Stimulated activated CD4-positive, alpha-beta T cell treated with anti-CD3 and anti-CD28 coated beads, Interleukin-15, amount 100 ng/mL, for 1 hour (primary cell): ENCODE measurements at places on chromosomes 3 and 15.

GRCh38 chr15:96381463-96381862 lies 51.0 kb downstream of the NR2F2 start:
- no peak for DNase-seq

DNA sequence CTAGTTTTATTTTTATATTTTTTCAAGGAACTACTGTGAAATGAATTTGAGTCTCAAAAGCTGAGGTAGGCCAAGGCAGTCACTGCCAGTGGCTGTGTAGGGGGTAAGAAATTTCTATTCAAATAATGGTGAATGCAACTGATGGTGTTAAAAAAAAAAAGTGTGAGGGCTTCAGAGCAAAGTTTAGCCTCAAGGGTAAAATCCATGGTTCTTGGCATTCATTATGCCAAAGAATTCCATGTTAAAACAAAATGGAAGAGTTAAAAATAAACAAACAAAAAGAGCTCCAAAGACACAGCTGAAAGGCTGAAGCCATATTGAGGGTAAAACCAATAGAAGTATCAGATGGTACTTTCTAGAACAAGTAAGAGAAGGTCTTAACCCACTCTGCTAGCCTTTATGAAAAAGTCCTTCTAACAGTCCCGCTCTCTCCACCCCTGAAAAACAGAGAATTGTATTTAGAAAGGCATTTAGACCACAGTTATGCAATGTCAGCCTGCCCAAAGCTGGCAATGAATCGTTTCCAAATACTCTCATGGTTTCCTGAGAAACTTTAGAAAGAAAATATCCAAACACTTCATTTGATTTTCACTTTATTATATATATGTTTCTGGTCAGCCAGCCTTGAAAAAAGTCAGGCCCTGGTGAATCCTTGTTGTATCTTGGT lies 158.4 kb upstream of the GMNC start:
- DNase-seq, result no peak

DNA sequence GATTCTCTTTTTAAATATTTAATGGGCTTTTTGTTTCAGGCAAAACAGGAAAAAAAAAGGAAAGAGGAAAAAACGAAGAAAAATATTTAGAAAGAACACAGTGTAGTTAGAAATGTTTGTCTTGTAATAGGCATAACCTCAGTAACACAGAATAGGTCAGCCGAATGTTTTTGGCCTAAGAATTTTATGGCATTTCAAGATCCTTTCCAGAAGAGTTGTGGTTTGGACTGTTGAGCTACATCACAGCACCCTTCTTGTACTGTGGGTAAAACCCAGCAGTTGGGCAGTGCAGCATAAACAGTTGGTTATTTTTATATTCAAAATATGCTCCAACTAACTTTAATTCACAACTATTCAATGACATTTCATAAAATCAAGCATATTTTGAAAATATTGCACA lies 474.4 kb upstream of the AGTR1 start:
- no peak for DNase-seq

DNA sequence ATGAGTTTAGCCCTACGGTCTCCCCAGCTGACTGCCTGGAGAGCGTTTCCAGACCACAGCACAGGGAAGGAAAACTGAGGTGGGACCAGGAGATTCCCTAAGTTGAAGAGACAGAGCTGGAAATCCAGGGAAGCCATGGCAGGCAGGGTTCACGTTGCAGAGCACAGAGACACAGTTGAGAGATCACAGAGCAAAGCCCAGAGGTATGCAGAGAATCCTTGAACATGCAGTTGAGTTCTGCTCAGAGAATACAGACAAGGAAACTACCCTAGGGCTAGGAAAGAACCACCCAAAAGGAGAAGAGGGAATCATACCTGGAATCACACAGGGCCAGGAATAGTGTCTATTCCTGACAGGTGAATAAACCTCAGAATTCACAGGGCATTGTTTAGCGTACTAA lies 14.3 kb downstream of the SLC28A1 start:
- DNase-seq, result no peak

GRCh38 chr3:187295316-187296034 lies 3.9 kb upstream of the MASP1 start:
- no peak for DNase-seq

GRCh38 chr3:183254487-183255347 lies 1.7 kb downstream of the B3GNT5 start:
- DNase-seq, result peak; percentile 3

GRCh38 chr15:42375941-42376340 lies 16.6 kb downstream of the CAPN3 start:
- DNase-seq, result no peak

DNA sequence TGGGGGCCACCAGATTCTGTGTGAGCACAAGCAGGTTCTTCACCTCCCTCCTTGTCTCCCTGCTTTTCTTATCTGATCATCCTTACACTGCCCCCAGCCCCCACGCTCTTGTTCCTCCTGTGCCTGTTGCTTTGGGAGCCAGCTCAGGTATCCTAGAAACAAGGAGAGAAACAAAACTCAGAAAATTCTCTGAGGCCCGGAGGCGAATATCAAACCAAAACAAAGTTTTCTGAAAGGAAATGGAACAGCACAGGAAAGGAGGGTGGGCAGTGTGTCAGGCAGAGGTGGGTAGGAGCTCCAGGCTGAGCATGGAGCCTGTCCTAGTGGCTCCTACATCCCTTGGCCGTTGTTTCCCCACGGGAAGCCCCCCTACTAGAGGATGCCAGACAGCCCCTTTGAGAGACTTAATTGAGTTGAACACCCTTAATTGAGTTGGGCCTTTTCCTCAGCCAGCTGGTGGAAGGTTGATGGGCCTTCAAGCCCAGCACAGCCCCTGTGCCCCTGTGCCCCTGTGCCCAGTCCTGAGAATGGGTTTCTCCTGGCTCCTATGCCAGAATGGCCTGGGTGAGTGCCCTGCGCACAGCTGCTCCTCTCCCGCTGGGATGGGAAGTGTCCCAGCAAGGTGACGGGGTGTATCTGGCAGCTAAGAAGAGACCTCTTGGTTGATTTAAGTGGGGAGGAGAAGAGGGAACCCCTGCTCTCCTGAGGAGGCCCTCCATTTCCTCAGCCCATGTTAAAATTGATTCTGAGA lies 22.8 kb upstream of the JMJD7 start:
- DNase-seq, result no peak
